Fibroblast of lung (primary cell): ENCODE measurements at places on chromosomes 2 and 18. TPM values are rescaled to one million over a fixed set of nuclear protein-coding genes. Genes with fewer than 3 reads are reported as not detected.
A peak's percentile ranks its signal among the peaks of the same experiment; 100 is the strongest.

DNA sequence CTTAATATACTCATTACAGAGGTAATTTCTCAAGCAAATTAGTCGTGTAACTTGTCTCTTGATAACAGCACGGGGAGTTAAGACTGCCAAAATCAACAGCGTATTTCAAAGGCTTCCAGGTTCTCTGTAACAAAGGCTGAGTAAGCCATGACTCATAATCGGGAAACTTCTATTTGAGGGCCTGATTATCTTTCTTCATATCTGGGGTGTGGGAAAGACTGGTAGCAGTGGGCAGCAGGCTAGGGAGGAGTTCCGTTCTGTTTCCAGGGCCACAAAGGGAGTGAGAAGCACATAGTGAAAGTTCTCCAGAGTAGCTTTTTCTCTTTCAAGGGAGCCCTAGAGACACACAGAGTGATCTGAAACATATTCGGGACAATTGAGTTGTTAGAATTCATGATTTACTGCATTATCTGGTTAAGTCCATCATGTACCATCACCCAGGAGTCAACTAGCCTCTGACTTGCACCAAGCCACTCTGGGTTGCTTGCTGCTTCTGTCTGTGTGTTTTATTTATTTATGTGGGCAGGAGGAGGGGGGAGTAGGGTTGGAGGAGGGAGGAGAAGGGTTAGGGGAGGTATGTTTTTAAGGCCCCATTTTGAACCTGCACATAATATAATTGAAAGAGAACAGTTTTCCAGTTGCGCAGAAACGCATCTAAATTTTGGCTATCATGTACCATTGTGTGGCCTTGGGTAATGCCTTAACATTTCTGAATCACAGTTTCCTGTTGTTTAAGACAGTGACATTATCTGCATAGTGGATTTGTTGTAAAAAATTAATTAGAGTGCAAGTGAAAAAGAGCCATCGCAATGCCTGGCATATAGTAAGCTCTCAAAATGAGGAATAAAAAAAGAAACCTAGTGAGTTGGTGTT lies 80.5 kb upstream of the ITPRID2 start:
- peak; percentile 97 for DNase-seq

DNA sequence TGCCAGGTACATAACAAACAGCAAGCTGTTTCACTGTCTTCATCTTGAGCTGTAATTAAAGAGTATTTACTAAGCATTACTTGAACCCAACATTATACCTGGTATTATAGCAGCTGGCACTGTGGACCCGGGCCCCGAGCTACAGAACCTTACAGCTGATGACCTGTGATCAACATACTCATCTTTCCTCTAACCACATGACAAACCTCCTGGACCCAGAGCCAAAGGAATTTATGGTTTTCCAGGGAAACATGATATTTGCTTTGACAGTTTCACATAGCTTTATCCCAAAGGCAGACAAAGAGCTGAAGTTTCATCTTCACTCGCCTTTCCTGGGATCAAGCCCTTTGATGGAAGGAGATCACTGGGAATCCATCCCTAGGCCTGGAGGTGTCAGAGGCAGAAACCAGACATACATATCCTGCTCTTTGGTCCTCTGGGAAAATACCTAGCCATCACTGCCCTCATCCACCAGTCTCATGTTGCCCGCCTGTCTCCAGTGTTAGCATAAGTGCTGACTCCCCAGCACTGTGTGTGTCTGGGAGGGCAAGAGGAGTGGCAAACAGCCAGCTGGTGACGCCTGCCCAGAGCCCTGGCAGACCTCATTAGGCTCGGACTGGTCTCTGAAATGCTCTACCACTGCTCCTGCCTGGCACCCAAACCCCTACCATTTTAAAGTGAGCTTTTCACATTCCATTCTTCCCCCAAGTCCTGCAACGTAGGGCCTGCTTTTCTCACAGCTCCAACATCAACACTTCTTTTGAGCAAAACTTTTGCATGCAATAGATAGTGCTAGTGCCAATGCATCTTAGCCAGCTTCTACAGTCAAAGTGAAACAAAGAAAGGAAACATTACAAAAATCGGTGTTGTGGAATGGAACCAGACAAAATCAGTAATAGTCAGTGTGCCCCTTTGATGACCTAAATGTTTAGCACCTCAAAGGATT lies 138.8 kb upstream of the CTAGE1 start:
- no peak for DNase-seq

- DNase-seq, result peak; percentile 41
These were observed 1.5 kb downstream of the GAREM1 start for GRCh38 chr18:32469190-32469651.

DNA sequence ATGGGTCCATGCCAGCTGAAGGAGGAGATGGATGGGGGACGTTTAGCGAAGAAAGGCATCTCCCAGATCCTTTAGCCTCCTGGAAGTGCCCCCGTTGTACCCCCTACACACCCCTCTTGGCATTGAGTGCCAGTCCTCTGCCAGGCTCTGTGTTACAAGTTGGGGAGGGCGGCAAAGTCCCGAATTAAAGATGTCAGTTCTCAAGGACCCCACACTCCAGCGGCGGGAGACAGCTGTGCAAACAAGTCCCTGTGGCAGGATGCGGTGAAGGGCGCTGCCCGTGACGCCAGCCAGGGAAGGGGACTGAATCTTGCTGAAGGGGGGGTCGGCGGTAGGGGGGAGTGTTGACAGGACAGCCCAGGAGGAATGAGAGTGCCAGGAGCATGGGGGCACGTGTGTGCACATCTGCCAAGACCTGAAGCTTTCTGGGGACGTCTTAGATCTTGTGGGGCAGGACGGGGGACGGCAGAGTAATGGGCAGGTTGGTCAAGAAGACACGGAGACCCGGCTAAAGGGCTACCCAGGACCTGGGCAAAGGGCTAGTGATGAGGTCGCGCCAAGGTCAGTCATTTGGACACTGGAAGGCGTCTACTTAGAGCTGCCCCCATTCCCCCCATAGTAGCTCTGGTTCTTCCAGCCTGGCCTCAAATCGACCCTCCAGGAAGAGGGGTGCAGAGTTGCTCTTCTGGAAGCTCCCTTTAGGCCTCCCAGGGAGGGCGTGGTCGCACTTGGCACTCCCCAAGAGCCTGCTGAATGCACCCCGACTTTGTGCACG lies 2.8 kb upstream of the CTDSP1 start:
- DNase-seq, result peak; percentile 60

GRCh38 chr18:53886058-53886457 lies 338.4 kb downstream of the MBD2 start:
- no peak for DNase-seq

GRCh38 chr2:164967781-164968228 lies 12.5 kb upstream of the SLC38A11 start:
- DNase-seq, result peak; percentile 63

DNA sequence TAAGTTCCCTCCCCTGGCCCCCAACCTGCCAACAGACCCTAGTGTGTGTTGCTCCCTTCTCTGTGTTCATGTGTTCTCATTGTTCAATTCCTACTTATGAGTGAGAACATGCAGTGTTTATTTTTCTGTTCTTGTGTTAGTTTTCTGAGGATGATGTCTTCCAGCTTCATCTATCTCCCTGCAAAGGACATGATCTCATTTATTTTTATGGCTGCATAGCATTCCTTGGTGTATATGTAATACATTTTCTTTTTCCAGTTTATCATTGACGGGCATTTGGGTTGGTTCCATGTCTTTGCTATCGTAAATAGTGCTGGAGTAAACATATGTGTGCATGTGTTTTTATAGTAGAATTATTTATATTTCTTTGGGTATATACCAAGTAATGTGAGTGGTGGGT lies 602.2 kb downstream of the DSC3 start:
- DNase-seq, result no peak

GRCh38 chr2:104975851-104976250 lies 62.0 kb upstream of the MRPS9 start:
- DNase-seq, result no peak

DNA sequence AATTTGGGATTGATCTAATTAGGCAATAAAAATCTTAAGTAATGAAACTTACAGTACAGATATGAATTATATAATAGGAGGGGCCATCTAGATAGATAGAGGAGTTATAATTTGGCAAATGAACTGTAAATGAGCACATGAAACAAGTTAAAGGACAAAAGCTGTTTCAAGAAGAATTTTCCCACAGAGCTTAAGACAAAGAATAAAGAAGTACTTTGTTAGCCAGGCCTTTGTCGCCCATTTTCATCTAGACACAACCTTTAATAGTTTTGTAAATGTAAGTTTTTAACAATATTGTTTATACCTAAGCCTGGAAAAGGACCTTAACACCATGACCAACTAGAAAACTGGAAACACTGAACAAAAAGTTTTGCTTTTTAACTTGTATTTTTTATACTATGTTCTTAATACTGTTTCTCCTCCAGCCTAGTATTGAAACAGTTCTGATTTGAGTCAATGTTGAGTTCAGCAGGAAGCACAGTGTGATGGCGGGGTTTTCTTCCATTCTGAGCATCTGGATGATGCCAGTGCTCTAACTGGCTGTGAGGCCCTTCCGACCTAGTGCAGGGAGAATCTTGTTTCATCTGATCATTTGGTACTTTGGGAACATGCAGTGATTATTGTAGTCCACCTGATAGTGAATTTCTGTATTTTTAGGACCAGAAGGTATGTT lies 37.6 kb downstream of the FARP2 start:
- no peak for DNase-seq

DNA sequence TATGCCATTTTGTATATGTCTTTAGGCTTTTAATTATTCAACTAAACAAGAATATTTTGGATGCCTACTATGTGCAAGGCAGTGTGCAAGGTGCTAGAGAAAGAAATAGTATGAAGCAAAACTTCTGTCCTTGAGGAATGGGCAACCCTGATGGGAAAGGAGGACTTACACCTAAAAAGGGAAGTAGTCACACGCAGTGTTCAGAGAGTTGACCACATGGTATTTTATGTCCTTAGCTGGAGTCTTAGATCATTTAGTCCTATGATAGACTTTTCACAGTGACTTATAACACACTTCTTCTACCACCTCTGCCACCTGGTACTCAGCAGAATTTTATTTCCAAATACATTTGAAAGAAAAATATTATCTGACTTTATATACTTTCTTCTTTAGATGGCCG lies 291.6 kb downstream of the PLCL1 start:
- no peak for DNase-seq

GRCh38 chr2:18950361-18950851 lies 361.0 kb upstream of the NT5C1B start:
- DNase-seq, result peak; percentile 75

GRCh38 chr18:11993264-11993916 lies 12.1 kb downstream of the IMPA2 start:
- no peak for DNase-seq

DNA sequence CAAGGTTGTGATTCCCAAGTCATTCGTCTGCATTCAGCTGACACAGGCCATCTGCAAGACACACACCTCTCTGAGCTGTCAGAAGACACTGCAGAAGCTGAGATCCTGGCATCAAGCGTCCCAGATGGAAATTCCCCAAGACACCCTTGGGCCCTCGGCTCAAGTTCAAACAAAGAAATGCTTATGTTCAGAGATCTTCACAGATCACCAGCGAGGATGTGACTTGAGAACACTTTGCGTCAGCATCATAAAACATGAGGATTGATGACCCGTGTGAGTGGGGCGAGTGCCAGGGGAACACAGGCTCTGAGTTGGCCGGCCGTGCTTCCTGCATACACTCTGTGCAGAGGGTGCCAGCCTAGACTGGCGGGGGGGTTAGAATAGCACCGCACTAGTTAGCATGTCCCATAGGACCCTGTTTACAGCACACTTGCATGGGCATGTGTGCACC lies 36.8 kb downstream of the KCNIP3 start:
- DNase-seq, result peak; percentile 89

DNA sequence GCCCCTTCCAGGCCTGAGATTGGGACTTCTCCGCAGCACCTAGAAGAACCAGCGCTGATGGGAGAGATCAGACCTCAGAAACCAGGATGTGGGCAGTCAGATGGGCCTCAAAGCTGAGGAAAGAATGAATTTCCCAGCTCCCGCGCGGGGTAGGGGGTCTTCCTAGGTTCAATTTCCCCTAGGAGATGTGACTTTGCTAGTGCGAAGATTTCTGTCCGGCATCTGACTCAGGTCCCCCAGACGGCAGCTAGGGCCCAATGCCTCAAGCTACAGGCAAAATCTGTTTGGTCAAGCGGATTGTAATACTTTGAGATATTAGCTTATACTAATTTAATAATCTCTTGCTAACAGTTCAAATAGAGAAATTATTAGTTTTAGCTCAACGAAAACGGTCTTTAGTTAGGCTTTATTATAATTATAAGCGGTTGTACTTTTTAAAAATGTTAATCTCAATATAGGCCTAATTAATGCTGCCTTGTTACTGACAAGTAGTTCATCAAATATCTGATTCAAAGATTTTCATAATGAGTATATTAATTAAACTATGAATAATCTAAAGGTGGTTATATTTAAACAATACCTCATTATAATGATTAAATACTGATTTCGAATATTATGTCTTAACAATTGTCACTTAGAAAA lies 5.8 kb downstream of the DLX1 start:
- DNase-seq, result no peak

GRCh38 chr2:157327621-157328500 lies 2.2 kb upstream of the ERMN start:
- DNase-seq, result peak; percentile 45

DNA sequence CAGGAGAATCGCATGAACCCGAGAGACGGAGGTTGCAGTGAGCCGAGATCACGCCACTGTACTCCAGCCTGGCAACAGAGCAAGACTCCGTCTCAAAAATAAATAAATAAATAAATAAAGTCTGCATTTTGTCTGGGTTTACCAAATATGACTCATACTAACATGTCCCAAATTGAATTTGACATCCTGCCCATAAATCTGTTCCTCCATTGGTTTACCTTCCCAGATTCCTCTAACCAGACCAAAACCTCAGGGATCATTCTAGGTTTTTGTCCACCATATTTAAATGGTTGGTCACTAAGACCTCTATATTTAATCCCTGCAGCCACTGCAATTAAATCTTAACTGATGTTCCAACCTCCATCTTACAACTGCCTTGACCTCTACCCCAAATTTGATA lies 150.9 kb downstream of the ATAD2B start:
- no peak for DNase-seq

COX7A2L gene
- 195 and 239 TPM in 2 replicates for polyA plus RNA-seq

RGPD4 gene
- not detected in 2 replicates for polyA plus RNA-seq

SPIRE1 gene
- 16.5 and 19.0 TPM in 2 replicates for polyA plus RNA-seq

CCDC102B gene
- 9.7 and 33.7 TPM in 2 replicates for polyA plus RNA-seq

MYO5B gene
- 0.06 and 0.24 TPM in 2 replicates for polyA plus RNA-seq

ADAM23 gene
- polyA plus RNA-seq, result 2.7 and 9.5 TPM in 2 replicates

MALL gene
- polyA plus RNA-seq, result 3.6 and 32.5 TPM in 2 replicates
